ENCODE measurements at places on chromosomes 4 and X.
A peak's percentile ranks its signal among the peaks of the same experiment; 100 is the strongest.

DNA sequence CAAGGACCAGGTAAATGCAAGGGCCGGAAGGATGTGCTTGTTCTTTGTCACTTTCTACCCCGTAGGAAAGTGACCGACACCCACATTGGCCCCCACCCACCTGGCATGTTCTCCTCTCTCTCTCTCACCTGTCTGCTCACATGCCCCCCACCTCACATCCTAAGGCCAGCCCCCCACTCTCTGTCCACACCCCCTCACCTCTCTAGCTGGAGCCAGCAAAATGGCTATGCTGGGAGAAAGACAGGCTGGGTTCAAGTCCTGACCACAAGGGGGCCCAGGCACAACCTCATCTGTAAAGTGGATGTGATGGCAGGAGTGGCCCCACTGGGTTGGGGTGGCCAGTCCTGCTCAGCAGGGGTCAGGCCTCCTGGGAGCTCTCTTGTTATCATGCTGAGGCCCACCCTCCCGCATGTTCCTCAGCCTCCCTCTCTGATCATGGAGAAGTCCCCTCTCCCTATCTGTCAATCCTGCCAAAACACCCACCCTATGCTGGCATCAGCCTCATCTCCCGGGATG lies 1.7 kb upstream of the PPP2R2C start:
- DNase-seq: no peak

GRCh38 chrX:119502727-119503483 lies 34.7 kb downstream of the SLC25A5 start:
- DNase-seq: no peak

DNA sequence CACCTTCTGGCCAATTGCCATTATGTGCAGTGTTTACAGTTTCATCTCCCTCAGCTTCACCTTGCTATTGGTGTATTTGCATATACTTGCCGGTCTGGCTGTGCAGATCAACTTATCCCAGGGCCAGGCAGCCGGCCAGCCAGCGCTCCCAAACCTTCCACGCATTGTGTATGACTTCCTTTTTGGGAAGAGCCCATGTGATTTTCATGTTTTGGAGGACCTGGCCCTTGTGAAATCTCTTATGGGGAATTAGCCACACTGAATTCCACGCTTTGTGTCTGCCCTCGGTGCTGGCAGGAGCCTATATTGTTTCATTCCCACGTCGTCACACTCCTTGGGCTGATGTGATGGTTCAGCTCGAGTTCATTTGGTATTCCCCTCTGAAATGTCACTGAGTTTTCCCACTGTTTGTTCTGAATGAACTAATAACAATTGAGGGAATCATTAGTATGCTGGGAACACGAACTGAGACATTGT lies 6.0 kb upstream of the PDLIM3 start:
- DNase-seq: no peak

DNA sequence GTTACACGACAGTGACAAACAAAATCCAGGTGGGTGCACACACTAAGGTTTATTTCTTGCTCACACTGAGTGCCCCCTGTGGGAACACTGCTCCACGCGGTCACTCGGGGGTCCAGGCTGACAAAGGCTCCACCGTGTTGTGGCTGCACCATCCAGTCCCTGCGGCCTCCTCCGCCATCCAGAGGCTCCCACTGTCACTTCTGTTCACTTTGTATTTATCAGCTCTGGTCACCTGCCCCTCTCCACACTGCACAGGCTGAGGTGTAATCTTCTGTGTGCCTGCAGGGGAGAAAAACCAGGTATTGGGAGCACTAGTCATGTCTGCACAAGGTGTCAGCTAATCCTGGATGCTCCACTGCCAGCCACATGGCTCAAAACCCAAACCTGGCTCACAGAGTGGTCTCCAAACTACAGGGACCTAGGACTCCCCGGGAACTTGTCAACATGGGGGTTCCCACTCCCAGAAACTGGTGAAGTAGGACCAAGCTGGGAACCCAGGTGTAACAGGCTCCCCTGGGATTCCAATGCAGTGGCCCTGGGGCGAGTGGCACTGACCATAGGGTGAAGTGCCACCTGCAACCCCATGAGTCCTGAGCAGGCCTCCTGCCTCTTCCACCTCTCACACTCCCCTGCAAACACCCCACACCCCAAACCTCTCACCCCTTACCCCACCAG lies 25.5 kb downstream of the HMX1 start:
- DNase-seq: no peak

GRCh38 chr4:6825403-6825802 lies 42.9 kb downstream of the KIAA0232 start:
- no peak for DNase-seq

- no peak for DNase-seq
Measured at GRCh38 chrX:112834031-112834845, 6.4 kb downstream of the AMOT start.

- no peak for DNase-seq
Measured at GRCh38 chr4:78667764-78668163, 108.4 kb upstream of the BMP2K start.

DNA sequence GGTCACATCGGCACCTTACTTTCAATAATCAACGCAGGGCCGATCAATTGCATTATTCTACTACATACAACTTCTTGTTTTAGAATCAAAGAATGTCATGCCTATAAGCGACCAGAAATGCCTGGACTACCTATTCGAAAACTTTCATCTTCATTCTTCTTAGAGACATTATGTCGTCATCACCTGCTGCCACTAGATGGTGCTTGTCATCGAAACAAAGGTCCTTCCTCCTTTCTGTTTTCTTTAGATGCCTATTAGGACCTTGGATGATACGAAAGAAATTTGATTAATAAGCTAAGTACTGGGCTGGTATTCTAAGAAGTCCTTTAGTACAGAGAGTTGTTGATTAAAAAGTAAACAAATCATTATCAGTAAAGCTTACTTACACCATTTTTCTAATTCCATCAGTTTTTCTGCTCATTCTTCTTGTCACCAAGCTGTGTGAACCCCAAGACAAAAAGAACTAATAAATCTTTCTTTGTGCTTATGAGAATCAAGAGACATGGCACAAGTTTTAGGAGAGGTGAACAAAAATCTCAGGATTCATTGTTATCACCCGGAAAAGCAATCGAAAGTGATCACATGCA lies 154.5 kb upstream of the SLC4A4 start:
- DNase-seq: no peak

- DNase-seq: no peak
Measured at GRCh38 chr4:149306537-149306936, 509.1 kb downstream of the IQCM start.

DNA sequence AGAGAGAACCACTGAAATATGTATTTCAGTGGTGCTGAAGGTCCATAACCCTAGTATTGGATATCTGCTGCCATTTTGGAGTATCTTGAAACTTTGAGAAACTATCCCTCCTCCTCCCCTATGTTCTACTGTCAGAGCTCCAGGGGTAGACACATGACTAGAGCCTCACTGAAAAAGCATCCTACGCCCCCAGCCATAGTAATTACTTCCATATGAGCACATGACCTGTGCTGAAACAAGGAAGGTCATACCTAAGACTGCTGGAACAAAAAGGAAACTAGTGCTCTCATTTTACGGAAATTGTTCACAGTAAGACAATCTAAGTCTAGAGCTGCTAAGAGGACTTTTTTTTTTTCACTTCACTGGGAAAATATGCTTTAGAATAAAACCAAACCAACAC lies 42.0 kb upstream of the MAPK10 start:
- no peak for DNase-seq

- DNase-seq: no peak
Measured at GRCh38 chr4:59570860-59571476, 1629.2 kb upstream of the ADGRL3 start.

GRCh38 chr4:622996-623913 lies 2.1 kb upstream of the PDE6B start:
- no peak for DNase-seq

GRCh38 chr4:99811850-99812249 lies 4.8 kb upstream of the DAPP1 start:
- DNase-seq: no peak

- DNase-seq: no peak
Measured at GRCh38 chr4:87848622-87849351, 16.0 kb downstream of the MEPE start.

DNA sequence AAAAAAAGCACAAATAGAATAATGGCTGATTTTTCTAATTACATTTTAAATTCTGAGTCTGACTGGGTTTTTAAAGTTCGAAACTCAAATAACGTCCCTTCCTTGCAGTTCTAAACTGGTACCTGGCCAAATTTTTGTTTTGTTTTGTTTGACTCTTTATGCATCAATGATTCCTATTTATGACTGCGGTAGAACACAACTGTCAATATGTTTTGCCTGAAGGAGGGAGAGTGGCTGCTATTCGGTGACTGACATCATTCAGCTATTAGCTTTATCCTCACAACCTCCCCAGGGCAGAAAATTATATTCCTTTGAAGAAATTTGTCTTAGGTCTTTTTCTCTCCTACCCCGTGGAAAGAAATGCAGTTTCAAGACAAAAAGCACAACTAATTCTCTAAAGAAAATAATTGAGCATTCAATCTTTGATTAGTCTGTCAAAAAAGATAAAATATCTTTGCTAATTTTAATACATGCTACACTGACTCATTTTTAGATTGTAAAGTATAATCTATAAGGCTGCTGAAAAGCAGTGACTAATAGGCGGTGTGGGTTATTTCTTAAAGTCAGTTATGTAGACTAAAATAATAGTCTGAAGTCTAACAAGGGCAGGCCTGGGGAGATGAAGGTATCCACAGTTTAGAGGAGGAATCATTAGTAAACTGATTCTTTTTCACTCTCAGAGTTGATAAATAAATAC lies 61.9 kb downstream of the TMEM150C start:
- no peak for DNase-seq

DNA sequence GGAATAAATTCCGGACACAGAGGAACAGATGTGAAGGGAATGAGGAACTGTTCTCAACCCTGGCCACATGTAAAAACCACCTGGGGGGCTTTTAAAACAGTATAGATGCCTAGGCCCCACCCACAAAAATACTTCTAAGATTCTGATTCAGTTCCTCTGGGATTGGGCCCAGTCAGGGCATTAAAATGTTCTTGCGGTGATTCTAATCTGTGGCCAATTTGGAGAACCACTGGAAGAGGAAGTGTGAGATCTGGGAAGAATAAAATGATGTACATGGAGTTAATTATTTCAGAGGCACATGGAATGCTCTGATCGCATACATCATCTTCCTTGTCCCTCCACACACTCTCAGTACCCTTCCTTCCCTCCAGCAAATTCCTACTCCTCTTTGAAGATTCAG lies 192.2 kb downstream of the APBB2 start:
- DNase-seq: no peak

DNA sequence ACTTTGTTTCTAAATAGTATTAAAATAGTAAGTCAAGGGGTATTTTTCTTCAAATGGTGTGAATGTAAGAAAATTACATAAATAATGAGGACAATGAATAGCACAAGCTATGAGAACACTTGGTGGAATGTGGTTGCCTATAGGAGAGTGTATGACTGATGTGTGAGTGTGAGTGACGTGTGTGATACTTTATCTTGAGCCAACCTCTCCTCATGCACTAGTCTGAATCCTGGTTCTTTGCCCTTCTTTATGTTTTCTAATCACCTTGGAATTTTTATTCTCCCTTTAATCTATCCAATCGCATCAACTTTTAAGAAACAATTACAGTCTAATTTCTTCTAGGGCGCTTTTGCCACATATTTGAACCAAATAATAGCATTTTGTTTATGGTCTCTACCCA lies 98.2 kb downstream of the YIPF7 start:
- no peak for DNase-seq

- DNase-seq: no peak
Measured at GRCh38 chr4:113763029-113763285, 1.4 kb upstream of the CAMK2D start.

GRCh38 chrX:13189380-13189779 lies 130.5 kb downstream of the ATXN3L start:
- DNase-seq: no peak

GRCh38 chr4:10716163-10716562 lies 31.6 kb upstream of the CLNK start:
- DNase-seq: no peak

DNA sequence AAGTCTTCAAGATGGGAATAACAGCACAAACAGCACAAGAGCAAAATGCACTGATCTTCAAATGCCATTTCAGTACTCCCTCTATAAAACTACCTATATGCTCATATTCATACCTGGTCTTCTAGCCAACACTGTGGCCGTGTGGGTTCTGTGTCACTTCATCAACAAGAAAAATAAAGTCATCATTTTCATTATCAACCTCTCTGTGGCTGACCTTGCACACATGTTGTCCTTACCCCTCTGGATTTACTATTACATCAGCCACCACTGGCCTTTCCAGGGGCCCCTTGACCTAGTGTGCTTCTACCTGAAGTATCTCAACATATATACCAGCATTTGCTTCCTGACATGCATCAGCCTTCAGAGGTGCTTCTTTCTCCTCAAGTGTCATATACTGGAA lies 59.6 kb upstream of the GPR174 start:
- DNase-seq: no peak

- DNase-seq: no peak
Measured at GRCh38 chr4:5972571-5972970, 45.7 kb downstream of the C4orf50 start.

- DNase-seq: no peak
Measured at GRCh38 chr4:175536852-175537453, 275.1 kb downstream of the GPM6A start.

DNA sequence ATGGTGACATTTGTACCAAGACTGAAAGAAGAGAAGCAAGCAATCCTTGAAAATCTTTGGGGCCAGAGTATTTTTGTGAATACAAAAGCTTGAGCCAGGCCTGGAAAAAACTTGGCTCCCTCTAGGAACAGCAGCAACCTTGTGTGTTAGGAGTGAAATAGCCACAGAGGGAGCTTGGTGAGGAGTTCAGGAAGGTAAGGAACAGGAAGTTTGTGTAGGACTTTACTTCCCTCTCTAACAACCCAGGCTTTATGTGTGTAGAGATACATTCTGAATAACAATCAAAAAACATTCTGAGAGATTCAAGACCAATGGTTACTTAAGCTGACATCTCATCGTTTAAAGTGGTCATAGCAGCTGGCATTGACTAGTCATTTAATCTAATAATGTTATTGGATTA lies 668.5 kb downstream of the PCDH18 start:
- DNase-seq: no peak

GRCh38 chr4:115729739-115730266 lies 616.4 kb upstream of the NDST4 start:
- DNase-seq: no peak

DNA sequence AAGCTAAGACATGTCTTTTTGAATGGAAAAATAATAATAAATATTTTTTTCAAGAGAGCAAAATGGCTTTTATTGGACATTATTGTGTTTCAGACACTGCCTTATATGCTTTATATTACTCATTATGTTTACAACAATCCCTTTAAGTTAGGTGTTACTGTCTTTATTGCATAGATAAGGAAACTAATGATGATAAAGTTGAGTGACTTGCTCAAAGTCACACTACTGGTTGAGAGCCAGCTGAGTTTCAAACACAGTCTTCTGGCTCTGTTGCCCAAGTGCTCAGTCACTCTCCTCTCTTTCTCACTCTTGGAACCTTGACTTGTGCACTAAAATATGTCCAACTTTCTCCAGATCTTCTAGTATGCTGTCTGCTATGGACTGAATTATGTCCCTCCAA lies 71.5 kb upstream of the SLC39A8 start:
- no peak for DNase-seq

GRCh38 chr4:105461221-105461620 lies 12.6 kb downstream of the PPA2 start:
- DNase-seq: no peak

GRCh38 chrX:21374163-21374993 lies at the start of gene CNKSR2:
TSS of gene CNKSR2 (plus strand) at chrX:21374418. CDS start at chrX:21374898, 480 bp downstream.
- DNase-seq: peak; percentile 46

- DNase-seq: no peak
Measured at GRCh38 chrX:153353416-153353815, 19.5 kb downstream of the ZNF275 start.
